GM12891 (cell line): ENCODE measurements at places on chromosomes 5 and 9.

- DNase-seq: peak; percentile 21
Measured at GRCh38 chr5:95241635-95242034, 43.3 kb downstream of the MCTP1 start.

DNA sequence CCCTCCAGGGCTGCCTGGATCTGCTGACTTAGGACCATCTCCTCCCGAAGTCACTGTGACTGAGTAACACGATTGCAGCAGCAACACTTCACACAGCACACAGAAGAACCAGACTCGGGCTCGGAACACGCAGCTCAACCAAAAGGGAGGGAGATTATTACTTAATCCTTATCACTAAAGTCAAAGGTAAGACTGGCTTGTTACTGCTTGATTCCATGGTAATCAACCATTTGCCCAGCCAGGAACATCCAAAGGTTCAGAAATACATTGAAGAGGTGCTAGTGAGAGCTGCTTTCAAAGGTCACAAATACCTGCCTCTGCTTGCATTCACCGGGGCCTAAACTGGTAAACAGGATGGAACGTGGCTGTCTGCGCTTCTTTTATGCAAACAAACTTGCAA, 7.7 kb downstream of the FBP1 start:
- DNase-seq: no peak

DNA sequence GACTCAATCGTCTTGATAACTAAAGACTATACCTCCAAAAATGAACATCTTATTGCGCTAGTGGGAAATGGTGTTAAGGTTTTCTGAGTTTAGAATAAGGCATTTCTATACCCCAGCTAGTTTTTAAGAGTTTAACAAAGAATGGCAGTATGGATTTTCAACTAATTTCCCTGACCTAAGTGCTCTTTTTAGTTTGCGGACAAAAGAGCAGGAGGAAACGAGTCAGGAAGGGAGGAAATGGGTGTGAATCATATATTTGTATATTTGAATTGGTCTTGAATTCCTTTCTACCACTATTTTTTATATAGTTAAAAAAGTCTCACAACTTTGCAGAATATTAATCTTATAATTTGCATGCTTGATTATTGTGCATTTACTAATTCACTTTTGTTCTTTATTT, 516.3 kb upstream of the ZNF608 start:
- DNase-seq: no peak

GRCh38 chr5:58934629-58935097, 351.8 kb downstream of the RAB3C start:
- no peak for DNase-seq

- no peak for DNase-seq
Measured at GRCh38 chr5:88674356-88675167, 208.4 kb downstream of the MEF2C start.

DNA sequence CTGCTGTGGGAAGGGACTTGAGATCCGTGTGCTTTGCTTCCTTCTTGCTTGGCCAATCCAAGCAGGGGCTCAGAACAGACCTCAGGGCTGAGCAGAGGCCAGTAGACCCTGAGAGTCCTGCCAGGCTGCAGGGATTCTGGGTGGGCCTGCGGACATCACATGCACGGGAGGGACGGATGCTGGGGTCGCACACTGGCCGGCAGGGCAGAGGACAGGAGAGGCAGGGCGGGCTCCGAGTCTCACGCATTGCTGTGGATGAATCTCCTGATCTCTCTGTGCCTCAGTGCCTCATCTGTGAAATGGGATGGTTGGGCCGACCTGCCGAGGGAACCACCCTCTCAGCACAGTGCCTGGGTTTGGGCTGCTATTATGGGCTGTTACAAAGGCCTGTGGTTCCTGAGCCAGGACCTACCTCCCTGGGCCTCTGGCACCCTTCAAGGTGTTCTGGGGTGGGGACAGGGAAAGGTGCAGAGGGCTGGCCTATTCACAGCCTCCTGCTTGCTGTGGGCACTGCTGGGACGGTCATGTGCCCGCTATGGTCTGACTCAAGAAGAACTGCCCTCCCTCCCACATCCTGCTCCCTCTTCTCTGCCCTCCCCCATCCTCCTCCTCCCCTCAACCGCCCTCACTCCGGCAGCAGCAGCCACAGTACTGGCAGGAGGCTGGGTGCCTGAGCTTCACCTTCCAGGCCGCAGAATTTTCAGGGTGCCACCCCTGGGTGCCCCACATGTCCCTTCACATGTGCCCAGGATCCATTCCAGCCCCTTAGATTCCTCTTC, 43.3 kb downstream of the NCS1 start:
- DNase-seq: no peak

- peak; percentile 14 for DNase-seq
Measured at GRCh38 chr5:145681686-145682085, 153.5 kb downstream of the PRELID2 start.

GRCh38 chr5:126253406-126253805, 169.8 kb upstream of the GRAMD2B start:
- no peak for DNase-seq

DNA sequence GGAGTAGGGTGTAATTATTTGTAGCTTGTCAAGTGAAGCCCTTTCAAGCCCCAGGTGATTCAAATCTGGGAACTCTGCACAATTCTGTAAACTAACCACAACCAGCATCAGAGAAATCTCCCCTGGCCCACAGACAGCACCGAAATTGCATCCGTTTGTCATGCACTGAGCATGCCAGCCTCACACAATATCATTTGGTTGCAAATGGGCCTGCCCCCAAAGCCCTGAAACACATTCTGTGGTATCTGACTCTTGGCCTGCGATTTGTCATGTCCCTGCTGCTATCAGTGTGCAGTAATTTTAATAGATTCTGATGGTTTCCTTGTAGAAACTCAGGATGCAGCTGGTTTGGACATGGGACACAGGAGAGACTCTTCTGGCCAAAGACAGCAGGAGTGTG, 35.3 kb downstream of the SNX24 start:
- DNase-seq: no peak

DNA sequence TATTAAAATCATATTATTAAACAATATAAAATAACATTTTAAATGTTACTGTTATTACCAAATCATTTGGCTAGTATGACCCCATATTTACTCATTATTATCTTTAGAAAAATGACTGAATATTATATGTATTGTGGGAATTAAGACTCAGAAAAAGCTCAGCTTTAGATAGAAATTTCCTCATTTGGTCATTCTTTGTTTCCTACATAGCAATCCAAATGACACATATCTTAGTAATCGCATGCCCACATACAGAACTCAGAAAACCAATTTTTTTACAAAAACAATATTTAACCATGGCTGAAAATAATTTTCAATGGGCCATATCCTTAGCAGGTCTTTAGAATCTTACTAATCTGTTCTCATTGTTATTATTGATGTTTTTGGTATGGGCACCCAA, 53.8 kb upstream of the TSLP start:
- no peak for DNase-seq

- no peak for DNase-seq
Measured at GRCh38 chr9:93686880-93687236, 110.5 kb downstream of the PHF2 start.

DNA sequence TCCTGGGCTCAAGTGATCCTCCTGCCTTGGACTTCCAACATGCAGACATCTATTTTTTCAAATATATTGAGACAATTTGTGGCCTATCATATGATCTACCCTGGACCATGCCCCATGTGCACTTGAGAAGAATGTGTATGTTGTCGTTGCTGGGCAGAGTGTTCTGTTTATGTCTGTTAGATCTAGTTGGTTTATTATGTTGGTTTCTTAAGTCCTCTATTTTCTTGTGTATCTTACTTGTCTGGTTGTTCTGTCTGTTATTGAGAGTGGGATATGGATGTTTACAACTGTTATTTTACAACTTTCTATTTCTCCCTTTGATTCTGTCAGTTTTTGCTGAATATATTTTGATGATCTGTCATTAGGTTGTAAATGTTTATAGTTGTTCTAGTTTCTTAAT, 10.2 kb upstream of the TMEM171 start:
- DNase-seq: no peak

GRCh38 chr9:95770653-95771131, 104.8 kb upstream of the ERCC6L2 start:
- DNase-seq: no peak

- no peak for DNase-seq
Measured at GRCh38 chr5:149060325-149060724, 2.5 kb downstream of the SH3TC2 start.

GRCh38 chr5:140349244-140349643, 2.8 kb upstream of the HBEGF start:
- no peak for DNase-seq

DNA sequence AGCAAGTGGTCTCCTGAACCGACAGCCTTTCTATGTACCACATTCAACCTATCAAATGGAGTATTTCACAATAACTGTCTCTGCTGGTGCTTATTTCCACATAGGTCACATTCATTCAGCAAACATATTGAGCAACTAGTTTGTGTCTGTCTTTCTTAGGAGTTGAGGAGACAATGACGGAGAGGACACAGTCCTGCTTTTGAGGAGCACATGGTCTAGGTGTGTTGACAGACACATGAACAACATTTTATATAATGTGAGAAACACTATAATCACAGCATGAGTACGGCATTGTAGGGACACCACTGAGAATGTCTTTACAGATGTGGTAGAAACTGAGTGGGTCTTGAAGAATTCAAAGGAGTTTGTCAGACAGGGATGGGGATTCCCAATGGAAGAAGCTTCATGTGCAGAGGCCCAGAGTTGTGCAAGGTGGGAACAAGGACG, 28.5 kb downstream of the NFIL3 start:
- no peak for DNase-seq

DNA sequence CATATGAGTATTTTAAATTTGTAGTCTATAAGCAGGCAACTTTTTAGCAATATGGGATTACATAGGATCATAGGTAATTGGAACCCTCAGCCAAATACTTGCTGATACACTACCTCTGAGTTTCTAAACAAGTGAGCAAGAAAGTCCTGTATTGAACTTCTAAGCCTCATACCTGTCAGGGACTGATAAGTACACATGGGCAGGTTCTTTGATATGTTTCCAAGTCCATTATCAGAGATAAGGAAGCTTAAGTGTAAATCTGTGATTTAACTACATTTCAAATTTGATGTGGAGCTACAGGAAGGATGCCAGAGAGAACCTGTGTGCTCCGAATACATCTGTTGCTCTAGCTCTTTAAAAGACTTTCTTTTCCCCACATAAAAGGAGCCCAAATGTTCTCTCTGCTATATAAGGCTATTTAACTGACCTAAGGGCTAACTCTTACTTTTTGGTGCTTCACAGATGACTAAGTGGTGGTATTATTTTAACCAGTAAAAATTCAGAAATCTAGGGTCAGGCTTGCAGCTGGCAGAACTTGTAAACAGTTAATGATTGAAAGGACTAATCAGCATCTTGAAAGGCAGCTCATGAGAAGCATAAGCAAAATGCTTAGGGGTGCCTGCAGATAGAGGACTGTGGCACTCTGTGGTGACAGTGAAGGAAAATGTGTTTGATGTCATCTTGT, 228.6 kb downstream of the NR3C1 start:
- DNase-seq: no peak

- no peak for DNase-seq
Measured at GRCh38 chr5:39352951-39353350, 11.3 kb downstream of the C9 start.

DNA sequence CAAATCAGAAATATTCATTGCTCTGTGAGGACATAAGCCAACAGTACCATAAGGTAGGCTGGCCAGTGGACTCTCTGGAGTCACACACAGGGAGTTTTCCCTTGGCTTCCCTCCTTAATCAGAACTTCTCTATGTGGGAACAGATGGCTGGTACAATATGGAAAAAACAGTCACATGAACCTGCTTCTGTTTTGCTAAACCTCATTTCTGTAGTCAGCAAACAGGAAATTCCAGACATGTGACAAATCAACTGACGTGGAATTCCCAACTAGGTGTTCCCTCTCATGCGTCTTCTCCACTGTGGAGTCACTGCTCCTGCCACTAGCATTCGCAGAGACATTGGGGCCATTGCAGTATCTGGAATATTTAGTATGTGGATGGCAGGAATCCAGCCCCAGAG, 617.6 kb downstream of the KIF4B start:
- DNase-seq: no peak

GRCh38 chr5:51131266-51131665, 252.0 kb upstream of the ISL1 start:
- no peak for DNase-seq
